Activated CD4-positive, alpha-beta T cell treated with anti-CD3 and anti-CD28 coated beads for 48 hours (primary cell): ENCODE measurements at places on chromosomes 6 and 20.

DNA sequence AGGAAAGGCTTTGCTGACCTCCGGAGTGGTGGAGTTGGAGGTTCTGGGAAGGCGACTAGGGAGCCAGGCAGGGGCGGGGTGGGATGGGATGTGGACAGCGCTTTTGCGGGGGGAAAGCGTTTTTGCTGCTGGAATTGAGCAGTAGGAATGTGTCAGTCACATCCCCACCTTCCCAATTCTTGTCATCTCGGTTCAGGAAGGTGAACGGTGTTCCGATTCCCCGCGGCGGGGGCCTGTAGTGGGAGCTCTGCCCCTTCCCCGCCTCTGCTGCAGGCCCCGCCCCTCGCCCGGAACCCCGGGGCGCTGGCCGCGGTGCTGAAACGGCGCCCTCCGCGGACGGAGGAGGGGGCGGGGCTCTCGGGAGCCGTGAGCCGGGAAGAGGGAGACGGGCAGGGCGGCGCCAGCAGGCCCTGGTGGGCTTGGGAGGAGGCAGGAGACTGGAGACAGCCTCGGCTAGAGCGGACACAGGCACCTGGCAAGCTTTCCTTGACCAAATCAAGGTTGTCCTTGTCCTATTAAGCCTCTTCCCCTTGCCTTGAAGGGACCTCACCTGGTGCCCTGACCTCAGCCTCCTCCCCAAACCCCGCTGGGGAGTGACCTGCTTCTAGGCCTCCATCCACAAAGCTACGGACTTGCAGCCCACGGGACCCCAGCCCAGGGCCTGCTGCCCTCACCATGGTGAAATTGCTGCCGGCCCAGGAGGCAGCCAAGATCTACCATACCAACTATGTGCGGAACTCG, at the start of gene LHFPL5:
Gene LHFPL5, plus strand, starts transcription at position 357 of the 741 bp plus-strand sequence. Its CDS starts 319 bp downstream, at position 676.
- peak; percentile 62 for DNase-seq

GRCh38 chr6:34589691-34590090, 33.6 kb upstream of the SPDEF start:
- DNase-seq: no peak

DNA sequence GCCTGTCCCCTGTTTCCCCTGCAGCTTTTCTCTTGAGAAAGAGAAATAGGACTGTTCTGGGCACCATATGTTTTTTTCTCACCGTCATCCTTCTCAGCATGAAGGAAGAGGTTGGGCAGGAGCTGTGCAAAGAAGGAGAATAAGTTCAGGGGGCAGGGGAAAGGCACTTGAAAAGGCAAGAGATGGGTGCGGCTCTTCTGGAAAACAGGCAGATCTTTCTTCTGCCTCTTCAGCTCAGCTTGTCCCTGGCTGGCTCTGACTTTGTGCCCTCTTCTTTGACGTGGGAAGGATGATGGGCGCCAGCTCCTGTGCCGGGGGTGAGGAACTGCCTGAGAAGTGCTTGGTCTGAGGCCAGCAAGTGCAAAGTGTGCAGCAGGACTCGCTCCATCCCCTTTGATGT, 206.5 kb downstream of the DOK5 start:
- no peak for DNase-seq

GRCh38 chr20:46700481-46700880, 9.0 kb upstream of the SLC2A10 start:
- no peak for DNase-seq

- no peak for DNase-seq
Measured at GRCh38 chr6:163963205-163964120, 548.9 kb downstream of the QKI start.

DNA sequence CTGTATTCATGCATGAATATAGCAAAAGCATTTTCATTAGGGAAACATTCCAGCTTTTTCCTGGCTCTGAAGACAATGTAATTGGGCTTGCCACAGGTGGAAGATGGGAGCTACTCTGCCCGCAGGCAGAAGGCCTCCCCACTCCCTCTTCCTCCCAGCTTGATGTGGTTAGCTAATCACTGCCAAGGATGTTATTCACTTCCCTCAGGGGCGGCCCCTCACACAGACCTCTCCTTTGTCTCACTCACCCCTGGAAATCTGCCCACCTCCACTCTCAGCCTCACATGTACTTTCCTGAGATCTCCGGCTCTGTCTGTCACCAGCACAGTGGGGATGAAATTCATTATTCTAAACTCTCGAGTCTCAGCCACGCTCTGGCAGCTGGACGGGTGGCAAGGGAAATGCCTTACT, 100.7 kb downstream of the ANKRD60 start:
- peak; percentile 26 for DNase-seq

GRCh38 chr6:149459761-149460160, 25.1 kb downstream of the ZC3H12D start:
- no peak for DNase-seq

- no peak for DNase-seq
Measured at GRCh38 chr20:59832406-59833363, 100.8 kb downstream of the SYCP2 start.

DNA sequence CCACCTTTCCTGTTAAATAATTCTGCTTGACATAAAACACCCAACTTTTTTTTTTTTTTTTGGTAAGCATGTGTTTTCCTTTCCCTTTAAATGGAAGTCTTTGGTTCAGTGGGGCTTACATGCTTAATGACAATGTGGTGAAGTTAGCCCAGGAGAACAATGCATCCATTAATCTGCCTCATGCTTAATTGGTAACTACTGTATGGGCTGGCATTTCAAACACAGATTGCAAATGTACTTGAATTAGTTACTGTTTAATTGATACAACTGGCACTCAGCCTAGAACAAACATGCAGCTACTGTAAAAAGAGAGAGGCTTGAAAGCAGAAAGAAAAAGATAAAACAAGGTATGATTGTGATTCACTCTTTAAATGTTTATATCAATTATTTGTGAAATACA, 483.6 kb upstream of the NOX3 start:
- no peak for DNase-seq

DNA sequence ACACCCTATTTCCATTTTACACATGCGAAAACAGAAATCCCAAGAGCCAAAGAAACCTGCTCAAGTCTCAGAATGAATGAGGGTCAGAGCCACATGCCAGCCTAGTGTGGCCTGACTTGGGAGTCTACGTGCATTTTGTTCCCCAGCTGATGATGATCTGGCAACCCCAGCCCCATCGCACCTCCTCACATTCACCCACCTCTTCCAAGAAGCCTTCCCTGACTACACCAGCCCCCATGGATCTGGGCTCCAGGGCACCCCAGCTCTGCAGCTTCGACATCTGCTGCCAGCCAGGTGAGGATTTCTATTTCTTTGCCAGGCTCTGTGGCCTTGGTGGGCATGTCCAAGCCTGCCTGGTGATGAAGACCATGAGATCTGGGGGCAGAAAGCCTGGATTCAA, 41.0 kb downstream of the ANGPT4 start:
- no peak for DNase-seq

DNA sequence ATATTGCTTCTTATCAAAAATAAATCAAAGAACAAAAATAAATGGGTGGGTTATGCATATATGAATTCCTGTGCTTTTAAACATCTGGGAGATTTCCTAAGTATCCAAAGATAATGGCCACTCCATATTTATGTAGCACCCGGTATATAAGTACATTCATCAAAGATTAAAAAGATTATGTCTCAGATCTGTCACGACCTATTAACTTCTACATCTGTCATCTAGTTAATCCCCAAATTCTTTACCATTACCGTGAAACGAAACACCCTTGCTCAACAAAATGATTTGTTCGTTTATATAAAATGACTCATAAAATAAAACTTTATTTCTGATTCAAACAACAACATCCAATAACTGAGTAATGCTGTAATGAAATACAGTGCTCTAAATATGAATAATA, 64.8 kb upstream of the FOXQ1 start:
- DNase-seq: no peak

DNA sequence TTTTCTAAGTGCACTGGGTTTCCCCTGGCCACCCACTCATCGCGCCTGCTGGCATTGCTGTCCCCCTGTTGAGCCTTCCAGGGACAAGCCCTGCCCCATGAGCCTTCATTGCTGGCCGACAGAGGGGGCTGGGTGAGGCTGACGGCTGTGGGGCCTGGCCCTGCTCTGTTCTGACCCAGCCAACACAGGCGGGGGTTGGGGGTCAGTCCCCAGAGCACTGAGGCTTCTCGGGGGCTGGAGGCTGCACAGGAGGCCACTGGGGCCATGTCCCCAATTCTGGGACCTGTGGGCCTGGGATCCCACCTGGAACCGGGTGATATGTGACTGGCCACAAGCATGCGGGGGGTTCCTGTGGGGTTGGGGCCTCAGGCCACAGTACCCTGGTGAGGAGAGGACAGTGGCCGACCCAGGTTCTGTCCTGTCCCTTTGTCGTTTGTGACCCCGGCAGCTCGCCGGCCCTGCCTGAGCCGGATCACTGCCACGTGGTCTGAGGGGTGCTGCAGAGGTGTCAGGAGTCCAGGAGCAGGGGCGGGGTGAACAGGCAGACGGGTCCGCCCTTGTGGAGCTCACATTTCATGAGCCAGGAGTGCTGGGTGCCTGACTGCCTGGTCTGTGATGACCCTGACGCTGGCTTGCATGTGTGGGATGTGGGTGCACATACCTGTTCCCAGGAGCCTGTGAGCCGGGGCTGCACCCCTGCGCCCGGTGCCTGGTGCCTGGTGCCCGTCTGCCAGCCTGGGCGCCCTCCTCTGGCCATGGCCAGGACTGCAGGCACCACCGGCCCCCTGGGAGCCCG, 2.1 kb upstream of the COL20A1 start:
- DNase-seq: peak; percentile 83

DNA sequence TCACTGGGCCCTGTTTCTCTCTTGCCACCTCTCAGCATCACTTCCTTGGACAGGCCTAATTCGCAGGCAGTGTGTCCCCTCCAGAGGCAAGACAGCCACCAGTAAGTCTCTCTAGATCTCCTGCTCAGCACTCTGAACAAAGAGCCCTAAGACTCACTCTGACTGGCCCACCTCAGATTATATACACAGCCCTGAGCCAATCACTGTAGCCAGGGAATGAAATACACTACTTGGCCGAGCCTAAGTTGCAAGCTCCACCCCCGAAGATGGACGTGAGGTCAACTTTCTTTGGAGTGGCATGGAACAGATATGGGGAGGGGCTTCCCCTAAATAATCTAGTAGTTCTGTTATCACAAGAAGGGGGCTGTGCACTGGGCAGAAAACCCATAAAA, 4.1 kb downstream of the BPI start:
- DNase-seq: no peak

- no peak for DNase-seq
Measured at GRCh38 chr6:19866173-19866984, 29.2 kb downstream of the ID4 start.

DNA sequence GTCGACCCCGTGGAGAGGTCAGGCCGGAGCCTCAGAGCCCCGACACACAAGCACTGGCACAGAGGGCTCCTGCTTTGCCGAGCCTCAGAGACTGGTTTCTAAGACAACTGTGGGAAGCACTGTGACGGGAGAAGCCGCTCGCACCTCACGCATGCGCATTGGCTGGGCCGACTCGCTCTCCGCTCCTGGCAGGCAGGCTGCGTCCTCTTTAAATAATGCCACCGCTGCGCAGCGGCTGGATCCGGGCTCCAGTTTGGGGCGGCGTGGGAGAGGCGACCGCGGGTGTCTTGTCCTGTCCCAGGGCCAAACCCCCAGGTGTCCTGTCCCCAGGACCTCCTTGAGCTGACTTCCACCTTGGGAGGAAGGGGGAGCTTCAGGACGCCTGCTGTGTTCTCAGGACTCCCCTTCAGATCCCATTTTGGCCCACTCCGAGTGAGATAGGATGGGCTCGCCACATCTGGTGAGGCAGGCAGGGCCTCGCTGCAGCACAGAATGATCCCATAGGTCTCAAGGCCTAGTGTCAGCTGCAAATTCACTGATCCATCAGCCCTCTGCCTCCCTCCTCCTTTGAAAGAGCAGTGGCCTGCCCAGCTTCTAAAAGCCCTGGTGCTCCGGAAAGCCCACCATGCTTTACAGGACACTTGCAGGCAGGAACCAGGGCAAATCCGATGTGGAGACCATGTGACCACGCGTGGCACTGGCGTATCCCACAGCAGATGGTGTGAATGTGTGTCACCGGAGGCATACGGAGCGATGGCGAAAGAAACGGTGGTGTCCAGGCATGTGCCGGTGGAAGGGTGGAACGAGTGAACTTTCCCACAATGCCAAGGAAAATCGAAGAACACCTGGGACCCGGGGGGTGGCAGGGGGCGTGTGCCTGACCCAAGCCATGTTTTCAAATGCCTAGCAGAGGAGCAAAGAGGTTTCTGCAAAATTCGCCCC, 169.3 kb upstream of the ZNF337 start:
- DNase-seq: peak; percentile 83

GRCh38 chr6:113903666-113904330, 46.7 kb downstream of the MARCKS start:
- no peak for DNase-seq

DNA sequence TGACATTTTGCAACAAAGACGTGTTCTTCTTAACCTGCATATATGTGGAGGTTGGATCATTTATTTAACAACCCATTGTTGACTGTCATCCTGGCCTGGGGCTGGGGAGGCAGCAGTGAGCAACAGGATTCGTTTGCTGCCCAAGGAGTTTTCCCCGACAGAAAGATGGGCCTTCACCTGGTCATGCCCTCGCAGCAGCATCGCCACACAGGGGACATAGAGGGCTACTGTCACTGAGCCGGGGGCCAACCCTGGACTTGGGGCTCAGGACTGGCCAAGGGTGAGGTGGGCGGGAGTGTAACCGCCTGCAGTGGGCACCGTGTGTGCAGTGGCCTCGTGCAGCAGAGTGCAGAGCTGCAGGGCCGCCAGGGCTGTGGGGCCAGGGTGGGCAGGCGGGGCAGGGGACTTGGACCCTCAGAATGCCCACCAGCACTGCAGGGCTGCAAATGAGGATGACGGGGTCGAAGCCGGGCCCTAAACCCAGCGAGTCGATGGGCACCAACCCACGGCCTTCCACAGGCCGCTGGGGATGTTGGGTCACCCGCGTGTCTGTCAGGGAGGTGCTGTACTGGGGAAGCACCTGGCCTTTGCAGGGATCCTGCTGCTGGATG, 11.8 kb downstream of the DUSP22 start:
- DNase-seq: no peak

GRCh38 chr6:137878029-137878428, 11.0 kb downstream of the TNFAIP3 start:
- DNase-seq: no peak

- DNase-seq: no peak
Measured at GRCh38 chr6:34457382-34457741, 8.5 kb upstream of the PACSIN1 start.

GRCh38 chr6:136309729-136310311, 20.2 kb upstream of the BCLAF1 start:
- no peak for DNase-seq

DNA sequence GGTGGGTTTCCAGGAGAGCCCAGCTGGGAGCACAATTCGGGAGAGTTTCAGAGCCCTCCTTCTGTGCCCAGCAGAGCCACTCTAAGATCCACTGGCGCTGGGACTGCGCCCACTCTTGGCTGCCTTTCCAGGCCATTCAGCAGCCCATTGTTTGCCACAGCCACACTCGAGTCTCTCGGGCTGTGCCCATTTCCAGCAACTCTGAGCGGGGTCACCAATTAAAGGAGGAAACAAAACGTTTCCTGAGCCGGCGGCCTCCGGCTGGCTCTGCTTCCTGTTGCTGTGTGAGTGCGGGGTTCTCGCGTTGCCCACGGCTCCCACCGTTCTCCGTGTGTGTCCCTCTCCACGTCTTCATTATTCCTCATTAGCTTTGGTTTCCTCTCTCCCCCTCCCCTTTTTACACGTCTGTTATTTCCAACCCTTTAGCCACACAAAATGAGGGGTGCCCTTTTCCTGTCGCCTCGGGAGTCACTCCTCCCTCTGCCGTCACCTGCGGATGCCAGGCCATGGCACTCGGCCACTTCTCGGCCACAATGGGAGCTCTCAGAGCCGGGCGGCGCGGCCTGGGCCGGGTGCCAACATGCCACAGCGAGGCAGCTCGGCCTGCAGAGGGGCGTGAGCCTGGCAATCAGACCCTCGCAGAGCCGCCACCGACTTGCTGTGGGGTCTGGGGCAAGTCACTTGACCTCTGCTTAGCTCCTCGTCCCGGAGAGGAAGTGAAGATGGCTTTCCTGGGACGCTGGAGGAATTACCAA, 94.3 kb upstream of the NKX2-2 start:
- no peak for DNase-seq
